ENCODE measurements at places on chromosomes 11 and 22.

DNA sequence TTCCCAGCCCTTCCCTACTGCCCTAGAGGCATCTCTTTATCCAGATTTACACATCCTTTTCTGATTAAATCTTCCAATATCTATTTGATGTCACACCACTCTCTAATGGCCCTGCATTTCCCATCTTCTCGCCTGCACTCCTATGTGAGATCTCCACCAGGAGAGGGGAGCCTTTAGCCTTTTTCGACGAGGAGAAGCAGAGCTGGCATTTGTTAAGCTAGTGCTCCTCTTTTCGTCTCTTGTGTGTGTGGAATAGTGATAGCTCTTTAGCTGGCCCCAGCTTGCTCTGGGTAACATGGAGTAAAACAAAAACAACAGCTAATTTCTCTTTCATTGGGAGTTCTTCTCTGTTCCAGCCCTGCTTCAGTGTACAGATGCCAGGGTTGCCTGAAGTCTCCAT, 536.5 kb downstream of the NTM start:
- no peak for DNase-seq

DNA sequence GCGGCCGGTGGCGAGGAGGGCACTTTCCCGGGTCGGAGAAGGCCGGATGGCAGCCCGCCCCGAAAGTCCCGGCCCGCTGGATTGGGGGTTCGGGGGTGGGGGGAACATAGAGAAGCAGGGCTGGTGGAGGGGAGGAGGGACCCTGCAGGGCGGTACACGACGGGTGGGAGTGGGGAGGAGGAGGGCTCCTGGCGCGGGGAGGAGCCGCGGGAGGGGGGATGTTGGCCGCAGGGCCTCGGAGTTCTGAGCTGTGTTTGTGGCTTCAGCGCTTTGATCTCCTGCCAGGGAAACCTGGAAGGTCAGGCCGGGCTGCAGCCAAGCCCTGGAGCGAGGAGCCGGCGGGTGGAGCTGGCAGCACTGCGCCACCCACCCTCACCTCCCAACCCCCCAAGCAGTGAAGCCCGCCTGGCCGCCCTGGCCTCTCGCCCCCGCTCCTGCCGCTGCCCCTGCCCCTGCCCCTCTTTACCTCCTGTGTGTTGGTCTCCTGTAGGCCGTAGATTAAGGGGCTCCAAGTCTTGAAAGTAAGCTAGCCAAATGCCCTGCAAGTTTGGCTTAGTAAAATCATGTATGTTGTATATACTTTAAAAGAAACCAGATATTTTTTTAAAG, 30.9 kb downstream of the C22orf31 start:
- no peak for DNase-seq

GRCh38 chr11:4916581-4916980, 2.6 kb downstream of the OR51G2 start:
- no peak for DNase-seq

- DNase-seq: no peak
These were observed 76.6 kb downstream of the NAV2 start for GRCh38 chr11:19789245-19789644.

DNA sequence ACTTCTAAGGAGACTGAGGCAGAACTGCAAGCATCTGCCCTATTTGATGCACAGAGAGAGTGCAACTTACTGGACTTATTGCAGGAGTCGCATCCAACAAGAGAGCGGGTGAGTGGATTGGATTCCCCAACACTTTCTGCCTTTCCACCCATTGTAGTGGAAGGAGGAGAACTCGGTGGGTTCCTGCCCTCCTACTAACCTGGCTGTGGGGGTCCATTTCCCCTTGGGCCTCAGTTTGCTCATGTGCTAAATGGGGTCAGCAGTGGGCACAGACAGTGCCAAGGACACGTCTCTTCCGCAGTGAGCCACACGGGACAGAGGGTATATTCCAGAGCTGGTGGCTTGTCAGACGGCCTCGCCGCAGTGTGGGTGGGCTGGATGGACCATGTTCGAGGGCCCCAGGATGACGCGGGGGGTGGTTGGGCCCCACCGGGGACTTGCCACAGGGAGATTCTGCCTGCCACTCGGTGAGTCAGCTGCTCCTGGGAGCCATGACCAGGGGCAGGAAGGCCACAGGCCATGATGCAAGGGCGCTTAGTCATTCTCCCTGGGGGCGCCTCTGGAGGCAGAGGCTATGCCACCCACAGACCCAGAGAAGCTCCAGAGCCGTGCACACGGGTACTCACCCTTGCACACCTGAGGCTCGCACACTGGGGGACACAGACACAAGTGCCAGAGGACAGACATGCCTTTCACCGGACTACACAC, 8.2 kb downstream of the ALX4 start:
- no peak for DNase-seq

- DNase-seq: no peak
These were observed 13.4 kb upstream of the GRK2 start for GRCh38 chr11:67252831-67253239.

- DNase-seq: no peak
These were observed 12.7 kb downstream of the MYO18B start for GRCh38 chr22:25754527-25755202.

Data from activated CD4-positive, CD25-positive, alpha-beta regulatory T cell (primary cell).